Astrocyte (in vitro differentiated cells and primary cell): ENCODE measurements at places on chromosomes 6 and 20. TPM values are rescaled to one million over a fixed set of nuclear protein-coding genes. Genes with fewer than 3 reads are reported as not detected.

SLC35F1 gene
- 0.72 and 1.0 TPM in 2 replicates for total RNA-seq

DNA sequence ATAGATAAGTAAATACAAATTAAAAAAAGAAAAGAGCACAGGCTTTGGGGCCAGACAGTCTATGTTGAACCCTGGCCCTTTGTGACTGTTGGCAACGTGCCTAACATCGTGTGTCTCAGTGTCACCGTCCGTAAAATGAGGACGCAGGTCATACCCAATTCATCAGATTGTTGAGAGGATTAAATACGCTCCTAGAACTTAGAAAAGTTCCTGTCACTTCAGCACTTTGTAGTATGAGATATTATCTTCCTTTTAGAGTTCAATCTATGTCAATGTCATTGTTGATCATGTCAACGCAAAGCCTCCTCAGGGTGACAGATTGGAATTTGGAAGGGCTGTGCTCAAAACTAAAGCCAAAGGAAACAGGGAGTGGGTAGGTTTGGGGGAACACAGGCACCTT lies 21.7 kb downstream of the SERPINB1 start:
- peaks cover 17% of the 10 kb centered on the region for H3K4me1 ChIP-seq
- no peak for DNase-seq
- H3K27me3 ChIP-seq: no peaks in the 10 kb centered on the region
- H3K4me3 ChIP-seq: no peak overlapping the region
- H3K36me3 ChIP-seq: no peaks in the 10 kb centered on the region

DNA sequence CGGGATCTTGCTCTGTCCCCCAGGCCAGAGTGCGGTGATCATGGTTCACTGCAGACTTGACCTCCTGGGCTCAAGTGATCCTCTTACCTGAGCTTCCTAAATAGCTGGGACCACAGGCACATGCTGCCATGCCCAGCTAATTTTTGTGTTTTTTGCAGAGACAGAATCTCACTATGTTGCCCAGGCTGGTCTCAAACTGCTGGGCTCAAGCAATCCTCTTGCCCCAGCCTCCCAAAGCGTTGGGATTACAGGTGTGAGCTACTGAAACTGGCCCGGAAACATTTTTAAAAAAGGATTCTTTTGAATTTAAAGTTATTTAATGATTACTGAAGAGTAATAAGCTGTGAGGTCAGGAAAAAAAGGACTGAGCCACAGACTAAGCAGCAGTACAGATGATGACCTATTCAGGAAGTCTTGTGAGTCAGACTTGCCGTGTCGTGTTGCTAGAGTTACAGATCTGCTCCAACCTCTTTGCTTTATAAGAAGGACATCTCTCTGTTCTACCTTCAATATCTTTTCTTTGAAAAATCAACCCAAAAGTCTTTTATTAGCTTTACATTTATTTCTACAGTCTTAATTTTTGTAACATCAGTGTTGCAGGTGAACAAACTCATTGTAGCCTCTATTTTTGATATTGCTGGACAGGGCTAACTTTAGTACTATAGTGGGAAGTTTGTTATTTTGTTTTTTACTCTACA lies 108.7 kb downstream of the NCOA3 start:
- H3K27ac ChIP-seq: peak overlapping the region; percentile 74
- H3K4me1 ChIP-seq: peaks cover 12% of the 10 kb centered on the region
- no peaks in the 10 kb centered on the region for H3K36me3 ChIP-seq
- DNase-seq: peak; percentile 92
- H3K4me3 ChIP-seq: no peak overlapping the region

DNA sequence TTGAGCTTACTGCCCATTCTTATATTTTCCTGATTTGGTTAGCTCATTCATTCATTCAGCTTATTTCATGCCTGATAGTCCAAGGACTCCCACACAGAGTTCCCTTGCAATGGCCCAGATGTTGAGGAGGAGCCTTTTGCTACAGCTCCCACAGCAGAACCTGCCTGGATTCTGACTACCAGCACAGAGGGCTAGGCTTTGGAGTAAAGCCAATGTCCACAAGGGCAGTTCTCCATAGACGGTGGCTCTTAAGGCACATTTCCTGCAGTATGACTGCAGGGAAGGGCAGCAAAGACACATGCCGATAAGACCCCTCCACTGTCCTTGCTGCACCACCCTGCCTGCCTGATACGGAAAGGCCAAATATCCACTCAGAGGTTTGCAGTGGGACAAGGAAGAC lies 112.3 kb upstream of the SYNDIG1 start:
- H3K4me1 ChIP-seq: no peaks in the 10 kb centered on the region
- no peak for DNase-seq
- no peak overlapping the region for H3K27ac ChIP-seq
- no peaks in the 10 kb centered on the region for H3K27me3 ChIP-seq

- H3K27me3 ChIP-seq: no peaks in the 10 kb centered on the region
- H3K4me1 ChIP-seq: no peaks in the 10 kb centered on the region
- DNase-seq: no peak
- H3K27ac ChIP-seq: no peak overlapping the region
- no peak overlapping the region for H3K4me3 ChIP-seq
These were observed 690.9 kb upstream of the CHD6 start for GRCh38 chr20:42309050-42309449.

PRRT1 gene
- 0.45 and 0.67 TPM in 2 replicates for total RNA-seq

GRCh38 chr6:79498842-79499241 lies 38.4 kb downstream of the LCA5 start:
- H3K4me1 ChIP-seq: no peaks in the 10 kb centered on the region
- DNase-seq: no peak
- H3K27me3 ChIP-seq: no peaks in the 10 kb centered on the region
- H3K27ac ChIP-seq: no peak overlapping the region

GPX5 gene
- 4.3 and 6.6 TPM in 2 replicates for total RNA-seq

DNA sequence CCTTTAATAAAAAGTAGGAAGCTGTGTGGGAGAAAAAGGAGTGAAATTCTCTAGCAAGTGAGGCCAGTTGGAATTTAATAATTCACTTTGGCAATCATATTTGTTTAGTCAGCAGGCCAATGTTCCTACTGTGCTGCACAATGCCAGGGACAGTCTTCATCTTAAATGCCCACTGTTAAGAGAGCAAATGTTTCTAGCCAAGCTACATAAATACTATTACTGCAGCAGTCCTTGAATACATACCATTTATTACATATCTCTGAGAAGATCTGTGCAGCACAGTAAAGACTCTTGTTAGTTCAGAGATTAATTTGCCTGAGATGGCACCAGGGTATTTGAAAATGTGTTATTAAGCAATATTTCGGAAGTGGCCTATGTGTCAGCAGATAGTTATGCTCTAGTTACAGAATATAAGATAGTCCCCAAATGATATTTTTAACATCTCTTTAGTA lies 105.4 kb downstream of the OGFRL1 start:
- peak; percentile 67 for DNase-seq
- no peak overlapping the region for H3K27ac ChIP-seq
- peaks cover 14% of the 10 kb centered on the region for H3K36me3 ChIP-seq
- peaks cover 19% of the 10 kb centered on the region for H3K4me1 ChIP-seq

GRCh38 chr6:23176883-23177282 lies 607.5 kb downstream of the HDGFL1 start:
- no peak overlapping the region for H3K27ac ChIP-seq
- no peak for DNase-seq
- peaks cover 22% of the 10 kb centered on the region for H3K4me1 ChIP-seq
- H3K27me3 ChIP-seq: no peaks in the 10 kb centered on the region

- DNase-seq: no peak
- peaks cover 17% of the 10 kb centered on the region for H3K4me1 ChIP-seq
- H3K36me3 ChIP-seq: no peaks in the 10 kb centered on the region
- no peaks in the 10 kb centered on the region for H3K27me3 ChIP-seq
These were observed 103.4 kb downstream of the RTN4IP1 start for GRCh38 chr6:106525882-106526275.

MOG gene
- total RNA-seq: not detected in 2 replicates

DNA sequence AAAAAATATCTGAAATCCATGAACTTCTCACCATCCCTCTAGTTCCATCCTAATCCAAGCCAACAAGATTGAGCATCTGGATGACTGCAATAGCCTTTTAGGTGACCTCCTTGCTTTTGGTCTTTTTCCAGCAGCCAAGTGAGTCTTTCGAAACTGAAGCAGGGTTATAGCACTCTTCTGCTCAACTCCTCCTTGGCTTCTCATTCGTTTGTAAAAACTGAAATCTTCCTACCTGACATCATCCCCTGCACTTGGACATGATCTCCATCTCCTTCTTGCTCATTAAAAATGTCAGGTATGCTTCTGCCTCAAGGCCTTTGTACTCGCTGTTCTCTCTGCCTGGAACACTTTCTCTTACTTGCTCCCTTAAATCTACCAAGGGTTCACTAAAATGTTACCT lies 46.0 kb downstream of the STX7 start:
- no peaks in the 10 kb centered on the region for H3K27me3 ChIP-seq
- H3K27ac ChIP-seq: no peak overlapping the region
- peaks cover 22% of the 10 kb centered on the region for H3K36me3 ChIP-seq
- DNase-seq: peak; percentile 64

- no peak for DNase-seq
- H3K27me3 ChIP-seq: no peaks in the 10 kb centered on the region
- H3K4me1 ChIP-seq: peaks cover 17% of the 10 kb centered on the region
These were observed 243.1 kb downstream of the LRFN2 start for GRCh38 chr6:40343877-40344565.

GRCh38 chr6:29850011-29850553 lies 22.5 kb downstream of the HLA-G start:
- no peaks in the 10 kb centered on the region for H3K36me3 ChIP-seq
- no peak overlapping the region for H3K27ac ChIP-seq
- H3K27me3 ChIP-seq: peaks cover 42% of the 10 kb centered on the region
- H3K4me3 ChIP-seq: no peak overlapping the region
- no peaks in the 10 kb centered on the region for H3K4me1 ChIP-seq
- DNase-seq: no peak

CCDC28A gene
- total RNA-seq: 9.3 and 9.5 TPM in 2 replicates

LRRN4 gene
- 1.0 and 1.1 TPM in 2 replicates for total RNA-seq

ISM1 gene
- 0.50 and 0.98 TPM in 2 replicates for total RNA-seq

ABHD16B gene
- total RNA-seq: not detected in 2 replicates

GRCh38 chr6:81768150-81768942 lies 15.9 kb upstream of the TENT5A start:
- H3K36me3 ChIP-seq: no peaks in the 10 kb centered on the region
- no peaks in the 10 kb centered on the region for H3K27me3 ChIP-seq
- DNase-seq: no peak
- no peak overlapping the region for H3K27ac ChIP-seq

DNA sequence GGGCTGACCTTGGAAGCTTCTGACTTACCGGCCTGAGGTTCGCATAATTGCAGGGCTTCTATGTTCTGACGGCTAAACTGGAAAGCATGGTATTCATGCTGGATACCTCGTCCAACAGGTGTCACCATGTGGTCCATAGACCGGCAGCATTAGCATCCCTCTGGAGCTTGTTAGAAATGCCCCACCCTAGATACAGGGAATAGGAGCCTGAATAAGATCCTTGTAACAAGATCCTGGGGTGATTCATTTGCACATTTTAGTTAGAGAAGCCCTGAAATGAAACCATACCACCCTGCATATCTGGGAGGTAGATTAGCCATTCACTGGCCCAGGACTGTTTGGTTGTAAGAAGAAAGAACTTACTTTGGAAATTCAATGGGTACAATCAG lies 77.7 kb downstream of the TMEM170B start:
- H3K4me1 ChIP-seq: peaks cover 44% of the 10 kb centered on the region
- H3K4me3 ChIP-seq: no peak overlapping the region
- DNase-seq: peak; percentile 81
- no peaks in the 10 kb centered on the region for H3K36me3 ChIP-seq
- H3K27ac ChIP-seq: peak overlapping the region; percentile 99

- H3K27ac ChIP-seq: peak within 1 kb of the TSS; percentile 84
- no peaks in the 10 kb centered on the region for H3K27me3 ChIP-seq
- H3K4me1 ChIP-seq: peaks cover 29% of the 10 kb centered on the region
- DNase-seq: no peak
These were observed at the start of gene PXDC1 for GRCh38 chr6:3751077-3751729. Gene PXDC1 (minus strand): TSS chr6:3751713. CDS start chr6:3751531, 182 bp downstream.

DNA sequence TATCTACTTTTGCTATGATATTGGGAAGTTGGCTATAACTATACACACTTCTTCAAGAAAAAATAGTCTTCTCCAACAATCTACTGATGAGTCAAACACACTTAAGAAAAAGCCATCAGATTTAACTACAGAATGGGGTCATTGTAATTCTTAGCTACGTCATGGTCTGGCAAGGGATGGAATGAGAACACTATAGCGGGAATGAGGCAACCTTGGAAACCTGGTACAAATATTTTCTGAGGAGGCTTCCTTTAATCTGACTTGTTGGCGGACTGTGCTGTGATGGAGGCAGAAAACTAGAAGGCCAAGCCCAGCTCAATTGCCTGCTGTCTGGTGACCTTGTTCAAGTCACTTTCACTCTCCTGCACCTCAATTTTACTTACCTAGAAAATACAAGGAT lies 586.8 kb upstream of the JAG1 start:
- peaks cover 18% of the 10 kb centered on the region for H3K4me1 ChIP-seq
- peak; percentile 91 for DNase-seq
- H3K27me3 ChIP-seq: peaks cover 3% of the 10 kb centered on the region
- no peak overlapping the region for H3K4me3 ChIP-seq

DNA sequence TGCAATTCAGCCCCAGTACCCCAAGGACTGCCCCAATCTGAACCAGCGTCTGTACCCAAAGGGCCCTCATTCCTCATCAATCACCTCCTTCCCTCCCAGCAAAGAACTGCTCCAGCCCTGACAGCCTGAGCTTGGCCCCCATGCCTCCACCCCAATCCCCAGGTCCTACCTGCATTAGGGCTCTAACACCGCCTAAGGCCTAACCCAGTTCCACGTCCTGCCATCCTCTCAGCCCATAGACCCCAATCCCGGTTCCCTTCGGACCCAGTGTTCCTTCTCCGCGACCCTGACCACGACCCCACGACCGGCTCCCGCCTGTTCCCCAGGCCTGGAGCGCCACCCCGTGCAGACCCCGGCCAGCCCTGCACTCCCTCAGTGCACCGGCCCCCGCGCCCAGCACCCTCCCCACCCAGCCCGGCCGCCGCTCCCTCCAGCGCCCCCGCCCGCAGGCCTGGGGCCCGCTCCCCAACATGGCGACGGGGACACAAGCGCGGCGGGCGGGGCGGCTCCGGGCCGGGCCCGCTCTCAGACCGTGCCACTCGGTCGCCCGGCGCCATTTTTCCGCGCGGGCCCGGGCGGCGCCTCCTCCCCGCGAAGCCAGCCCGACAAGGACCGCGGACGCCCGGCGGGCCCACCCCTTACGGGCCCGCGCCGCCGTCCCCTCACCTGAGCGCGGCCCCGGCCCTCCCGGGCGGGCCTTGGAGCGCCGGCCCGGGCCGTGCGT lies 483 bp downstream of the NCOA6 start:
- H3K36me3 ChIP-seq: no peaks in the 10 kb centered on the region
- peak overlapping the region; percentile 98 for H3K4me3 ChIP-seq
- DNase-seq: peak; percentile 19
- no peaks in the 10 kb centered on the region for H3K27me3 ChIP-seq
- H3K4me1 ChIP-seq: no peaks in the 10 kb centered on the region

MCHR2 gene
- total RNA-seq: not detected in 2 replicates

- H3K4me1 ChIP-seq: no peaks in the 10 kb centered on the region
- no peak overlapping the region for H3K4me3 ChIP-seq
- DNase-seq: no peak
- H3K27me3 ChIP-seq: no peaks in the 10 kb centered on the region
These were observed 14.5 kb upstream of the TBPL1 start for GRCh38 chr6:133938533-133938932.

BICRAL gene
- total RNA-seq: 5.9 and 7.1 TPM in 2 replicates
